Umbilical cord (tissue), 2 donors: ENCODE measurements at places on chromosomes 4 and X. TPM values are rescaled to one million over a fixed set of nuclear protein-coding genes. Genes with fewer than 3 reads are reported as not detected.
A peak's percentile ranks its signal among the peaks of the same experiment; 100 is the strongest.

GRCh38 chrX:12234534-12235329 is 96.5 kb downstream of the FRMPD4 start:
- DNase-seq: no peak

Gene LPAR4
- total RNA-seq: 4.8 TPM

DNA sequence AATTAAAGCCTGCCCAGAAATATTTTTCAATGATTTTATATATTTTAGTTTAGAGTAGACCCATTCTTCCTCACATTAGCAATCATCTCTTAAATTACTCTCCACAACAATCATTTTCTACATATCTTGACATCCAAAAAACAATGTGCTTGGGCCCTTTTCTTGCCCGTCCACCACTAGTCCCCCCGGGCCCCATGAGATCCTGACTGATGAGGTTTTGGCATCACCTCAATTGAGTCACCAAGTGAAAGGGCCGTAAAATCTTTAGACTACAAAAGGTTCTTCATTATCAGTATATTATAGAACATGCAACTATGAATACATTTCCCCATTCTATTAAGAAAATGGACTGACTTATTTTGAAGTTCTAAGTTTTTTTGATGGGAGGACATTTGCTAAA is 4.0 kb upstream of the CDKL2 start:
- DNase-seq: no peak

GRCh38 chr4:1178300-1179088 is 6.1 kb upstream of the SPON2 start:
- DNase-seq: no peak

Gene GPR34
- total RNA-seq: 44.5 TPM

DNA sequence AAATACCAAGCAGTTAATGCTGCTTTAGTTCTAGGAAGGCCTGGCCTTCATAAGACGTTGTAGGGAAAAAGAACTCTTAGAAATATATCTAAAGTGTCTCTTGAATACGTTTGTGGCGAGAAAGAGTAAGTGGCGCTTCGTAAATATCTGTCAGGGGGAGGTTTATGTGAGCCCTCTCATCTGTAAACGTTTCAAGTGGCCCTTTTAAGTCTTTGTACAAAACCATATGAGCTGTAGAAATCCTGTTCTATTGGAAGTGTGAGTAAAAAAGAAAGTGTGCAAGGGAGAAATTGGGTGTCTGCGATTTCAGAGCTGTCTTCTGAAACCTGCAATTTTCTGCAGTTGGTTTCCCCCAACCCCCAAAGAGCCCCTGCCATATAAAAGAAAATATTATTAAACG is 8.6 kb upstream of the INTU start:
- no peak for DNase-seq

- DNase-seq: no peak
Measured at GRCh38 chrX:45143455-45143854, 57.2 kb downstream of the DIPK2B start.

GRCh38 chrX:129808158-129808828 is 28.5 kb downstream of the SASH3 start:
- DNase-seq: no peak

GRCh38 chr4:1852904-1853623 is 2.9 kb downstream of the LETM1 start:
- no peak for DNase-seq

GRCh38 chrX:69133921-69134542 is 31.2 kb downstream of the PJA1 start:
- DNase-seq: peak; percentile 53

Gene MID1
- total RNA-seq: 56.8 TPM

DNA sequence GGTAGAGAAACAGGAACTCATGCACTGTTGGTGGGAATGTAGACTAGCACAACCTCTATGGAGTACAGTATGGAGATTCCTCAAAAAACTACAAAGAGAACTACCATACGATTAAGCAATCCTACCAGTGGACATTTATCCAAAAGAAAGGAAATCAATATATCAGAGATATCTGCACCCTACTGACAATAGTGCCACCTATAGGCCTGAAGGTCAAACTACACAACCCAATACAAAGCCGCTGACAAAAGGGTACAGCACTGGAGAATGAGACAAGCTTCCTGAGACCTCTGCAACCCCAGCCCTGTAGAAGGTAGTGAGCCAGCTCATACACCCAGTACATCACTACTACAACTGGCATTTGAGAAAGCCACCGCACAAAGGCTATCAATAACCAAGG is 67.1 kb downstream of the CBR4 start:
- DNase-seq: no peak

DNA sequence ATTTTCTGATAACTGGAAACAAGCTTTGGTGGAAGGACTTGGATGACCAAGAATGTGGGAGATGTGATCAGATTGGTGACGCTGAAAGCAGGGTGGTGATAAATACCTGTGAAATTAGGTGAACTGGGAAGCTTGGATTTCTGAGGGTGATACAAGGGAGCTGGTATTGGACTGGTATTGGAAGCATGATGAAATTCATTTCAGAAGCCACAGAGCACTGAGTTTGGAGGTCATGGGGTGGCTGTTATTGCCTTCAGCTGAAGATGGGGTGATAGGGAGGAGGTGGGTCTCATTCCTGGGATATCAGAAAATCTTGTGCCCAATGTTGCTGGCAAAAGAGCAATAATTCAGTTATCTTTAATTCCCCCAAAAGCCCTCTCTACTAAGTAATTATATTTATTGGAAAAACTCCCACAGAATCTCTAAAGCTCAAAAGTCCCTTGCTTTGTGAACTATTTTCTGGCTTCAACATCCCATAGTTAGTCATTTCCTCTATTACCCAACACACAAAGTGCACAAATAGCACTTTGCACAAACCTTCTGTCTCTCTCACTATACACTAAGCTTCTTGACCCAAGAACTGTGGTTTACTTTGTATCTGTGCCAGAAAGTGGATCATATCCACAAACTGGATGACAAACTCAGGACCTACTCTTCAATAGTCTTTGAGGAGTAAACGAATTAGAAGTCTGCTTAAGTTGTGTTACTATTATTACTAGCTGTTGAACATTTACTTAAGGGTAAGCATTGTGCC is 23.1 kb upstream of the CAMK2D start:
- peak; percentile 82 for DNase-seq

- DNase-seq: no peak
Measured at GRCh38 chrX:154715825-154716224, 35.1 kb downstream of the GAB3 start.

GRCh38 chrX:120365320-120365719 is 3.4 kb downstream of the ATP1B4 start:
- no peak for DNase-seq

GRCh38 chr4:5758741-5759140 is 47.7 kb downstream of the EVC start:
- DNase-seq: peak; percentile 15

GRCh38 chr4:83114576-83114975 is at the start of gene PLAC8:
TSS of gene PLAC8 (minus strand) at chr4:83114729. CDS start at chr4:83107921, 6,808 bp downstream.
- no peak for DNase-seq

GRCh38 chr4:76518241-76518640 is 83.2 kb downstream of the SHROOM3 start:
- DNase-seq: no peak

- peak; percentile 73 for DNase-seq
Measured at GRCh38 chr4:113692809-113693411, 68.6 kb downstream of the CAMK2D start.

Gene MAGEA8
- total RNA-seq: 4.3 TPM

DNA sequence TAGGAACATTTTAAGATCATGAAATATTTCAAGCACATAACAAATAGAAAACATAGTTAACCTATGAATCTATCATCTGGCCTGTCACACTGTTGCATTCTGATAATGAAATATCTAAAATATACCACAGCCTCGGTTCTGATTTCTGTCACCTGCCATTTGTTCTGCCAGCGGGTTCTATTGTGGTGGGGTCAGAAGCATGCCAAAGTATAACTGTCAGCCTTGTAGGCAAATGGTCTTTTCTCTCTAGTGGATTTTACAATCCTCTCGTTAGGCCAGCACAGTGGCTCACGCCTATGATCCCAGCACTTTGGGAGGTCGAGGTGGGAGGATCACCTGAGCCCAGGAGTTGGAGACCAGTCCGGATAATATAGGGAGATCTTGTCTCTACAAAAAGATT is 47.9 kb downstream of the HTRA3 start:
- DNase-seq: no peak

Gene CNKSR2
- total RNA-seq: 16.4 TPM

Gene MSX1
- 14.0 TPM for total RNA-seq

DNA sequence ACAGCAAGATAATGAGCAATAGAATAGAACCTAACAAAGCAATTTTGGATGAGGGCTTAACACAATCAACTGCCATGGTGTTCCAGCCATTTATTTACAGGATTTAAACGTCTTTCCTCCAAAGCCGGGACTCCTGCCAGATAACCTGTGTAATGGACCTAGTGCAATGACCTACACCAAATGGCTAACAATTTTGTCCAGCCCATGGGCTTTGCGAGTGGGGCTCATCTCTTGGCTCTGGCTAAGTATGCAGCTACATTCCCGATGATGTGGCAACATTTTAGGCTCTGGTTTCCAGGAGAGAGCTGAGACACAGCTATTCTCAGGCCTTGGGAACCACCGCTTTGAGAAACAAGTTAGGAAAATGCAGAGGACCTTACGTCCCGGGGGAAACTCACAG is 822.3 kb upstream of the FTHL17 start:
- no peak for DNase-seq

DNA sequence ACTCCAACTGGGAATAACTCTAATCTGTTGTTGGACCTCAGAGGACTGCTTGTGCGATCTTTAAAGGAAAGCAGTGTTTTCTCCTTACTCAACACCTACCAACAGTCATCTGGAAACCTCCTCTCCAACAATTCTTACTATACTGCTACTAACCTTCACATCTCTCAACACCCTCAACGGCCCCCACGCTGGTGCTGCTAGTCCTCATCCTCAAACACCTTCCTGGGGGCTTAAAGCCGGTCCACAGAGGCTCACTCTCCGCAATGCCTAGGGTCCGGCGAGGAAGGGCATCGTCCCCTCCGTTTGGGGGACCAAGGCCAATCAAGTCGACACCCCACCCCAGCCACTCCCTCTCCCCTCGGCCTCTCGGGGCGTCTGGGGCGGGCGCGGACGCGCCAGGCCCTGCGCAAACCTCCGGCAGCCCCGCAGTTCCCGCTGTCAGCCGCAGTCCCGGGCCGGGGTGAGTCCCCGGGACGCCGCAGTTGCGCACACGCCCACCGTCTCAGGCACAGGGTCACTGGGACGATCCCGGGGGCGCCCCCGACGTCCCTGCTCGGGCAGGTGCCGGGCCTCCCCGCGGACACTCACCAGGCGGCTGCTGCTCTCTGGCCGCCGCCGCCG is 418 bp downstream of the TAB3 start:
- peak; percentile 7 for DNase-seq

GRCh38 chr4:139893801-139894200 is 228.2 kb downstream of the MGST2 start:
- DNase-seq: no peak

DNA sequence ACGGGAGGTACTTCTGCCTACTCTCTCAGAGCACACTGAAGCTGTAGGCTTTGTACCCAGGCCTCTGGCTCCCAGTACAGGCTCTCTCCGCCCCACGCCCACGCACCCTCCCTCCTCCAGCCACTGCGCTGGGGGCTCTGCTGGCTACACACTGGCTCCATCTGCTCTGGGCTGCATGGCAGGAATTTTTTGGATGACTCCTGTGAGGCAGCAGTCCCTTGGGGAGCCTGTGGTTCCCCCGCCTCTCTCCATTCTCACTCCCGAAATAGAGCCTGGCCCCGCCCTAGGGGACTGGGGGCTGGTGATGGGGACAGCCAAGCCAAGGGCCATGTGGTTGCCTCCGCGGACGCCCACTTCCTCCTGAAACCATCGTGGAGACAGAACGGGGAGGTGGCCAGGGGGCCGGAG is 58.1 kb upstream of the ADRA2C start:
- peak; percentile 58 for DNase-seq

DNA sequence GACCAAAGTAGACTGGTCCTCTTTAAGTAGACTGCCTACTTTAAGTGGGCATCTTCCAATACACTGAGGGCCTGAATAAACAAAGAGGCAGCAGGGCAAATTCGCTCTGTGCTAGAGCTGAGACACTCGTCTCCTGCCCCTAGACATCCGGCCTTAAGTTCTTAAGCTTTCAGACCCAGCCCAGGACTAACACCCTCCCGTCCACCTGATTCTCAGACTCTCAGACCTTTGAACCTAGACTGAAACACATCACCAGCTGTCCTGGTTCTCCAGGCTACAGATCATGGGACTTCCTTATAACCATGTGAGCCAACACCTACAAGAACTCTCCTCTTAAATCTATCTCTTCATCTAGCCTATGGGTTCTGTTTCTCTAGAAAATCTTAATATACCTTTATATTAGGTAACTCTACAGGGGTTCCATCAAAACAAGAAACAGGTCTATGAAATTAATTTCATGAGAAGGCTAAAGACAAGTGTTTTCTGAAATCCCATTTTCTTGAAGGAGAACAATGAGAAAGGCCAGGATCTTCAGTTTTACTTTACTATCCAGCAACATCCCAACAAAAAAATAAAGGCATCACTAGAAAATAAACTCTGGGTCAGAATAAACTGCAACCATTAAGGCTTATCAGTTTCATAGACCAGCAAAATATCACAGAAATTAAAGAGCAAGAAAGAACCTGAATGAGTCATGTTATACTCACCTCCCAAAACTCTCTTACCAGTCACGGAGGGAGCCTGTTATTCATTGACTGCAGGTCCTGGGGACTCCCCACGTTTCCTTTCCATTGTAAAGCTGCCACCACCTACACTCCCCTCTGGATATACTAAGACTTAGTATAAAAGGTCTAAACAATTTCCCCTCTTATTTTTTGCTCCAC is 14.8 kb downstream of the ADGRA3 start:
- DNase-seq: no peak

Gene PPID
- 25.8 TPM for total RNA-seq

- DNase-seq: no peak
Measured at GRCh38 chr4:22407361-22407760, 108.5 kb downstream of the ADGRA3 start.

GRCh38 chrX:150715184-150715583 is 22.0 kb downstream of the MTMR1 start:
- DNase-seq: no peak

Gene GAB3
- total RNA-seq: 7.0 TPM

DNA sequence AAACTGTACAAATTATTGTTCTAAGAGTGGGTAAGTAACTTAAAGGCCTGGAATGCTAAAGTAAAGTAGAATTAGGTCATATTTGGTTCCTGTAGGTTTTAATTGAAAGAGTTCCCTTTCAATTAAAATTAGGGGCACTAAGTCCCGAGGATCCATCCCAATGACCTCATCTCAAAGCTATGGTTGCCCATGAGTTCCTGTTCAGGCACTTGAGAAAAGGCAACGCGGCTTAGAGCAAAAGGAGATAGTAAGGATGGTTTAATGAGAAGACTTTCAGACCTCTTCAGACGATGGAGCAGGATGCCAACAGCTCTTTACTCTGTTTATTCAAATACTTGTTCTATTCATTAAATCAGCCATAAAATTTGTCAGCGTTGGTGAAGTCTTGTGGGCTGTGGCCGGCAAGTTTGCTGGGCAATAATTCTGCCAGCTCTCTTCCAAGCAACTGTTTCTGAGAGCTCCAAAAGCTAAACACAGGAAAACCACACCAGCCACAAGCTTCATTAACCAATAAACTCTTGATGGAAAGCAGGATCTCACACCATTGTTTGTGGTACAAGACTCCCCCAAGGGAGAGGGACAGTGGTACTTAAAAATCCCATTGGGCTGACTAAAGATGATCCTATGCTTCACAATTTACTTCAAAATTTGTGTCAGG is 167.4 kb downstream of the COL4A6 start:
- DNase-seq: no peak

Gene PNMA6A
- 1.2 TPM for total RNA-seq

Gene PDLIM3
- total RNA-seq: 361 TPM

GRCh38 chr4:111480510-111480909 is 664.7 kb upstream of the FAM241A start:
- DNase-seq: no peak
